ENCODE measurements at places on chromosomes 16 and 17. TPM values are rescaled to one million over a fixed set of nuclear protein-coding genes. Genes with fewer than 3 reads are reported as not detected.

TBC1D3I gene
- not detected for total RNA-seq

GALNS gene
- 26.8 TPM for total RNA-seq

OR4D1 gene
- not detected for total RNA-seq

SCGB1C2 gene
- total RNA-seq, result not detected

ULK2 gene
- 19.1 TPM for total RNA-seq

TNFRSF17 gene
- not detected for total RNA-seq

CXCL16 gene
- 1.6 TPM for total RNA-seq

LSM12 gene
- total RNA-seq, result 28.9 TPM

VTN gene
- total RNA-seq, result 0.11 TPM

SPATA32 gene
- total RNA-seq, result 0.12 TPM

C17orf78 gene
- total RNA-seq, result not detected

CCL13 gene
- not detected for total RNA-seq

CDT1 gene
- 6.1 TPM for total RNA-seq

CPPED1 gene
- 4.9 TPM for total RNA-seq

TMEM92 gene
- not detected for total RNA-seq

MPP3 gene
- 16.2 TPM for total RNA-seq

NKIRAS2 gene
- total RNA-seq, result 19.7 TPM

NACA2 gene
- total RNA-seq, result not detected

GPRC5B gene
- total RNA-seq, result 1.1 TPM

SLC52A1 gene
- 0.37 TPM for total RNA-seq

TP53TG3B gene
- total RNA-seq, result not detected

TUBG1 gene
- 31.3 TPM for total RNA-seq

METRN gene
- total RNA-seq, result 79.5 TPM

STX1B gene
- 2.5 TPM for total RNA-seq

GPR179 gene
- total RNA-seq, result under 0.01 TPM

IGF2BP1 gene
- 0.44 TPM for total RNA-seq

TTLL6 gene
- total RNA-seq, result not detected

PMP22 gene
- total RNA-seq, result 54.1 TPM

SULT1A1 gene
- 0.87 TPM for total RNA-seq

KRT33A gene
- total RNA-seq, result not detected

All from uterine smooth muscle cell (primary cell).